ENCODE measurements at places on chromosomes 3 and 15.

- no peak for DNase-seq
Measured at GRCh38 chr3:23219117-23219516, 16.0 kb downstream of the UBE2E2 start.

DNA sequence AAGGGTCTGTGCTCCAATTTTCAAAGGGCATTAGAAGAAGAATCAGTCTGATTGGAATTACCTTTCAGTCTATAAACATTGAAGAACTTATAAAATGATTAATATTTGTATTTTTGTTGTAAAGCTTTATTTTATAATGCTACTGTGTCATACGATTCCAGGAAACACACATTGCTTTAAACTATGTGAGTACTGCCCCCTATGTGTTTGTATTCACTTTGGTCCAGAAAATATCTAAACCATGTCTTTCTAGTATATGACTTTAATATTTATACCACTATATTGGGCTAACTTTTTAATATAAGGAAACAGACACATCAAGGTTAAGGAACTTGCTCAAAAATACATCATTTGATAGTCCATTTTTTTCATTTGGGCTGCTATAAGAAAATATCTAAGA is 3.2 kb upstream of the RIOX2 start:
- DNase-seq, result no peak

- no peak for DNase-seq
Measured at GRCh38 chr15:51912528-51912927, 59.0 kb downstream of the LEO1 start.

- no peak for DNase-seq
Measured at GRCh38 chr15:73694419-73694818, 10.2 kb downstream of the CD276 start.

DNA sequence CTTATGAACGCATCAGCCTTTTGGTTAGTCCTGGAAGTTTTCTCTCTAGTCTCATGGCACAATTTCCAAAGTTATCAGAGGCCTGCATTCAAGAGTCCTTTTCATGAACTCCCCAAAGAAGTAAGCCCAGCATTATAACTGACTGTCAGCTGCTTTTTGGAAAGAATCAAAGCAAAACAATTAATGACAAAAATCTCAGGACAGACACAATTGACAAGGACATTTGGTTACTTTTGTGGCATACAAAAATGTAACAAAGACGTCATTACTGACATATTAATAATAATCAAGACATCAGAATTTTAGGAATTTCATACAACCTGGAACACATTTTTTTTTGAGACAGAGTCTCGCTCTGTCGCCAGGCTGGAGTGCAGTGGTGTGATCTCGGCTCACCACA is 21.2 kb downstream of the KATNBL1 start:
- no peak for DNase-seq

- DNase-seq, result peak; percentile 48
Measured at GRCh38 chr15:40506964-40507571, 36.3 kb downstream of the CHST14 start.

All from activated CD8-positive, alpha-beta memory T cell treated with anti-CD3 and anti-CD28 coated beads for 1 hour (primary cell).